ENCODE measurements at places on chromosomes 3 and 15.

DNA sequence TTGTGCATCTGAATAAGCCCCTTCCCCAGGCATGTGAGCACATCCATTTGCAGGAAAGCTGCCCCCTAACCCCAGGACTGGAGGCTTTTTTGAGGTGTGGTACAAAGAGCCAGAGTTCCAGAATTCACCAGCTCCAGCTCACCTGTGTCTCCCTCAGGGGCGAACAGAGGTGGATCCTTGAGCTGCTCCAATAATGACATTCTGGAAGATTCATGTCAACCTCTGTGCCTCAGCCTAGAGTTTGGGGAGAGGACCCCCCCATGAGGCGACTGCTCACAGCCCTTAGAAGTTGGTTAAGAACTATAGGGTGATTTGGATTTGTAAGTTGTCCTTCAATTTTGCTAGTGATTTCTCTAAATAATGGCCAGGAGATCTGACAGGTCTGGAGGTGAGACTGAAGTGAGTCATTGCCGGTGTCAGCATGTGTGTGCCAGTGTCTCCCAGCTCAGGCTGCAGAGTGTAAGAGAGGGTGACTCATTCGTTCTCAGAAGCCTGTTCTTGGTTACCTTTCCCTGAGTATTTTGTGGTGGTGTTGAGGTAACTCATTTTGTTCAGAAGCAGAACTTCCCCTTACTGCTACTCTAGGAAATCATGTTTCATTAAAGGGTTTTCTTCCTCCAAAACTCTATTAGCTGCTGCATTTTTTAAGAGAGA lies 136.9 kb upstream of the TOPAZ1 start:
- peak; percentile 17 for DNase-seq

DNA sequence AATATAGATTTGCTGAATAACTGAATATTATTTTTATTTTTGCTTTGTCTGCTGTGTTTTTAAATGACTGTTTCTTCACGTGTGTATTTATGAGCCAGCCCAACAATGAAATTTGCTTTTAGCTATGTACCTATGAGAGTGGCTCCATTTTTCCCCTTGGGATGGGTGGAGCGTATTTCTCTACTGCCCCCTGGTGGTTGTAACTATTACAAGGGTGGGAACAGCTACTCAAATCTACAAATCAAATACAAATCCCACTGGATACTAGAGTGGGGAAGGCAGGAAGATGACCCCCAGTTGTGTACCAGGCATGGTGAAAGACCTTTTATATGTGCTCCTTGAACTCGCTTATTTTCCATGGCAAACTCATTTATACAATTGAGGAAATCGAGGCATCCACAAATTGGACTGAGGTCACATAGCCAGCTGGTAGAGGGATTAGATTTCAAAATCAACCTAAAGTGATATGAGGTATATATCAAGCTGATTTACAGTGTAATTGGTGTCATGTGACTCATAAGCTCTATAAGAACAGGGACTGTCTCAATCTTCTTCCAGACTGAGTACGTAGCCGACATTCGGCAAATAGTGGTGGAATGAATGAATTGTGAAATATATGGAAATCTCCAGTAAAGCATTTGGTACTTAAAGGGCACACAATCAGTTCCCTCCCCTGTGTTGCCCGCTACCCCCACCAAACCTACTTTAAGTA lies 69.5 kb upstream of the VEPH1 start:
- DNase-seq: peak; percentile 74

DNA sequence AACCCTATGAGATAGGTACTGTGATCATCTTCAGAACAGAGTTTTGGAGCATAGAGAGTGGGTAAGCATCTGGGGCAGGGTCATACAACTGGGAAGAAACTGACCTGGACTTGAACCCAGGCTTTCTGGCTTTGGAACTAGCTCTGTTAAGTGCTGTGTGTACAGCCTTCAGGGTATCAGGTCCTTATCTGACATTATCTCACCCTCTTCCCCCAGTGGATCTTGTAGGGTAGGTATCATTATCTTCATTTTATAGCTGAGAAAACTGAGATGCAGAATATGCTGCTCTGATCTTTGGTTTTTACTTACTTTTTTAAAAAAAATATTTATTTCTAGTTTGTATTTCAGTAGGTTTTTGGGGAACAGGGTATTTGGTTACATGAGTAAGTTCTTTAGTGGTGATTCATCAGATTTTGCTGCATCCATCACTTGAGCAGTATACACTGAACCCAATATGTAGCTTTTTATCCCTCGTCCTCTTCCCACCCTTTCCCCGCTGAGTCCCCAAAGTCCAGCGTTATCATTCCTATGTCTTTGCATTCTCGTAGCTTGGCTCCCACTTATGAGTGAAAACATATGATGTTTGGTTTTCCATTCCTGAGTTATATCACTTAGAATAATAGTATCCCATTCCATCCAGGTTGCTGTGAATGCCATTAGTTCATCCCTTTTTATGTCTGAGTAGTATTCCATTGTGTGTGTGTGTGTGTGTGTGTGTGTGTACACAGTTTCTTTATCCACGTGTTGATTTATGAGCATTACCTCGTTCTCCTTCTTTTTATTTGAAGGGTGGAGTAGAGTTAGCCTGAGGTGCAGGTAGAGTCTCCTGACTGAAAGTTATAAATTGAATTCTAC lies 271.2 kb downstream of the PTPRG start:
- DNase-seq: no peak

DNA sequence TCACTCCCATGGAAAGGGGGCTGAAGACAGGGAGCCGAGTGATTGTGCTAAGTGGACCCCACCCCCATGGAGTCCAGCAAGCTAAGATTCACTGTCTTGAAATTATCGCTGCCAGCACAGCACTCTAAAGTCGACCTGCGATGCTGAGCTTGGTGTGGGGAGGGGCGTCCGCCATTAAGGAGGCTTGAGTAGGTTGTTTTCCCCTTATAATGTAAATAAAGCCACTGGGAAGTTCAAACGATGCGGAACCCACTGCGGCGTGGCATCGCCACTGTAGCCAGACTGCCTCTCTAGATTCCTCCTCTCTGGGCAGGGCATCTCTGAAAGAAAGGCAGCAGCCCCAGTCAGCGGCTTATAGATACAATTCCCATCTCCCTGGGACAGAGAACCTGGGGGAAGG lies 10.9 kb upstream of the SRGAP3 start:
- DNase-seq: no peak

DNA sequence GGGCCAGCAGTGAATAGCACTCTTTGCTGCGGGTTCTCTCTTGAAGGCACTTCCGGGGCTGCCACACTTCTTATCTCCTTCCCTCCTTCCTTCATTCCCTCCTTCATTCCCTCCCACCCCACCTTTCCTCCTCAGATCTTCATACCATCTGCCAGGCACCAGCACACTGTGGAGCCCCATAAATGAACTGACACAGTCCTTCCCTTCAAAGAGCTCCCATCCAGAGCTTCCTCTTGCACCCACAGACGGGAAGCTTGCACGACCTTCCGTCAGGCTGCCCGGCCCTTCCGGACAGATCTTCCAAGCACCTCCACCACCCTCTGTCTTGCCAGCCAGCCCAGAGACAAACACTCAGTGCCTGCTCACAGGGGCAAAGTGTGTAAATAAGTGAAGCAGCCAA lies 65.4 kb upstream of the HERC1 start:
- no peak for DNase-seq

GRCh38 chr15:31267161-31268107 lies 59.2 kb upstream of the KLF13 start:
- no peak for DNase-seq

GRCh38 chr3:126679831-126680666 lies 24.0 kb upstream of the CHCHD6 start:
- DNase-seq: no peak

GRCh38 chr3:197431346-197431910 lies 124.3 kb downstream of the BDH1 start:
- no peak for DNase-seq

DNA sequence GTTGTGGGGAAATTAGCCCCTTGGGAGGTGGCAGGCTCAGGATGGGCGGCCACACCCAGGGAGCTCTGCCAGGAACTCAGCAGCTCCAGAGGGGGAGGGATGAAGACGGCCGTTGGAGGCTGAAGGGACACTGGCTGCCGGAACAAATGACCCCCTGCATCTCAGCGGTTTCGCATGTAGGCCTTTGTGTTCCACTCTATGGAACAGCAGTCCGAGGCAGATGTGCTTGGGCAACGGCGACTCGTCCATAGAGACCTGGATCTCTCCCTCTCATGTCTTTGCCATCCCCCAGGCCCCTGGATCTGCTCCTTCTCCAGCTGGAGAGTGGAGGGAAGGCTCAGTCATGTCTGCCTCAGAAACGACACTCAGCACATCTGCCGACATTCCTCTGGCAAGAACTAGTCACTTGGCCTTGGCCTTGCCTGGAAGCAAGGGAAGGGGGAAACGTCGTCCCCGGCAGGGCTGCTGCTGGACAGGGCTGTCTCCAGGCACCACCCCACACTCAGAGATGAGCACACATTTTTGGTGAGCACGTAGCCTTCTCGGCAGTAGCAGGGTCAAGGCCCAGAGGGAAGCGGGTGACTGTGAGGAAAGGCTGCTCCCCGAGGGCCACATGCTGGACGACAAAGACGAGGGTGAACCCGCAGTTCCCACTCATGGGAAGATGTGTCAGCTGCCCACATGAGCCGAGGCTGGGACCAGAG lies 83.8 kb downstream of the ASB7 start:
- DNase-seq: no peak

DNA sequence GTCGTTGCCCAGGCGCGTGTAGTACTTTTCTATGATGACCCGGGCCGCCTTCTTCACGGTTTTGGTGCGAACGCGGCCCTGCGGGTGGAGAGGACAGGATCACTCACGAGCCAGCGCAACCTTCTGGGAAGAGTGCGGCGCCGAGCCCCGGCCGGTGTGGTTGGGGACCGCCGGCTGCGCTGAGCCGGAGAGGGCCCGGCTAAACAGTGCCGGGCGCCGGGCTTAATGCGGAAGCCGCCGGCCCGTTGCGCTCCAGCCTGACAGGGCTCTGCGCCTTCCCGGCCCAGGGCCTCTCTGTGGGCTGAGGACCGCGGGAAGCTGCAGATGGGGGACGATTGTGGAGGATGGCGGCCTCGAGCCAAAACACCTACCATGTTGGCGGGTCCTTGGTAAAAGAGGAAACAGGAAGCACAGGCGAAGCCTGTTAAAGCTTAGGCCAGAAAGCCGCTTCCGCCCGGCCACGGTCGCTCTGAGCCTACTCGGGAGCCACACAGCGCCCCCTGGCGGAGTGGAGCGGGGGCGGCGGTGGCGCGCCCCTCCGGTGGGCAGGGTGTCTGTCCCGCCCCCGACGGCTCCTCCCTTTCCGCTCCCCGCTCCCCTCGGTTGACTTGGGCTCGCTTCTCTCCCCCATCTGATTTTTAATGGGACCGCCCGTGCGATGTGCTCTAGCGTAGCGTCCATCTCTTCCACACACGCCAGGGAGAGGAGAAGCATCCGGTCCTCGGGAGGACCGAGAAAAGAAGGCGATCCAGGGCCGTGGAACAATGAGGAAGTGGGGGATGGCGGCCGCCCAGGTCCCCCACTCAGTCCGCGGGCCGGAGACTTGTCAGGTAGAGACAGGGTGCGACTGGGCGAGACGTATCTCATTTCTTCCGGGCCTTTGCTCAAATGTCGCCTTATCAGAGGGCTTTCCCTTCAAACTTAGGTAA lies at the start of gene RPS17:
RPS17 (minus strand) TSS at position 403 of the 929 bp plus-strand sequence; CDS start at position 374, 29 bp downstream.
- DNase-seq: peak; percentile 78

DNA sequence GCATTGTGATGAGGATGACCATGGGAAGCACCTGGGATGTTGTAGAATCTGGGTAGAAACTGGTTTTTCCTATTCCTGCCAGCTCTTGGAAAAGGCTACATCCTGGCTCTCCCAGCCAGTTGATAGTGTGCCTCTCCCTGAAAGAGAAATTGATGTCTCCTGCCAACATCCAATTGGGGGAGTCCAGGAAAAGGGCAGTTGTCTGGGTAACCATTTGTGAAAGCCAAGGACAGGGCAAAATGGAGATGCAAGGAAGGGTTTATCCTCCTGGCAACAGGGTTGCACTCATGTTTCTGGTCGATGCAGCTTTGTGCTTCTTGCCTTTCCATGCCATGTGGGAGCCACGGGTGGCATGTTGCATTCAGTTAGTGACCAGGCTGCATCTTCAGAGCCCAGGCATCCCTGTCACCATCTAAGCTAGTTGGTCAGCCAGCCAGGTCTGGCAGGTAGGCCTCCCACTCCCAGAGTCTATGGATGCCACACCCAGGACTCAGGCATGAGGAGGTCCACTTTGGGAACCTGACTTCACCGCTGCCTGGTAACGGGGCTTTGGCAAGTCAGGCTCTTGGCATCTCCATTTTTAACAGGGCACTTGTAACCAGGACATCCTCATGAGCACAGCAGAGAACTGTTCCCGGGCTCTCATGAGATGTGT lies 153.5 kb downstream of the DNAJB8 start:
- DNase-seq: no peak

DNA sequence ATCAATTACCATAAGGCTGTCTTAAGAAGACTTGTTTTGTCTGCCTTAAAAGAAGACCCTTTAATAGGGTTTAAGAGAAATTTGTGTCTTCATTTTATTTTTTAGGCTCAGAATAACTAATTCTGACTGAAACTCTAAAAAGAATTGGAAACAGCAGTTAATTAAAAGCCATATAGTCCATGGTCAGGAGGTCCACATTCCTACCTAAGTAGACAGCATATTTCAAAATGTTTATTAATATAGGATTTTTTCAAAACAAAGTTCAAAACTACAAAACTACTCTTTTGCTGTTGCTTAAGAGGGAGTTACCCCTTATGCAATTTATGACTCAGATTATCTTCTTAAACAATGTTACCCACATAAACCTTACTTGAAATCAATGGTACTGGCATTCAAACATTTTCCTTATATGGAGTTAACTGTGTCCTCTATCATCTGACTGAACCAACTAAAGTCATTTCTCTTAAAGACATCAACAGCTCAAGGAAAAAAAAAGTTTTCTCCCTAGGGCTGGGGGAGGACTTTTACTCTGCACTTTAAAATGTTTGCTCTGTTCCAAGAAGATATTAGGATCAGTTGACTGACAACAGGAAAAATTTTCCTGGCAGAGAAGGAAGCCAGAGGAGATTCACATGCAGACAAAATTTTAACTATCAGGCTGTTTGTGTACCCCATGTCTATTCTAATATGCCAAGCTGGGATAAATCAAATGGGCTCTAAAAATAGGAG lies 56.8 kb upstream of the NANOGP8 start:
- peak; percentile 72 for DNase-seq

DNA sequence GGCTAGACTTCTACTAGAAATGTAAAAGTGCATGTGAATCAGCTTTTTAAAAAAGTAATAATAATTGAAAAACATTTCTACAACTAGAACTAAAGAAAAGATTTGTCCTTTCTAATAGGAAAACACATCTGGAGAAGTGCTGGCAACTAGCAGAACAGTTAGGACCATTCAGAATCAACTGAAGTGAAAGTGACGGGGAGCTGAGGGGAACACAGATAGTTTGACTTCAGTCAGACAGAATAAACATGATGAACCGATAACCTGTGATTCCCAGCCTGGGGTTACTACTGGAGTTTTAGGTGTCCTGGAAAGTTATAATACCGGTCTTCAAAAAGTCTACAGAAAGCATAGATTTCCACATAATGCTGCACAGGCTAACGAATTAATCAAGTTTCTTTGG lies 28.1 kb downstream of the OPA1 start:
- DNase-seq: no peak

GRCh38 chr3:39011191-39011736 lies 40.5 kb downstream of the SCN11A start:
- DNase-seq: no peak

DNA sequence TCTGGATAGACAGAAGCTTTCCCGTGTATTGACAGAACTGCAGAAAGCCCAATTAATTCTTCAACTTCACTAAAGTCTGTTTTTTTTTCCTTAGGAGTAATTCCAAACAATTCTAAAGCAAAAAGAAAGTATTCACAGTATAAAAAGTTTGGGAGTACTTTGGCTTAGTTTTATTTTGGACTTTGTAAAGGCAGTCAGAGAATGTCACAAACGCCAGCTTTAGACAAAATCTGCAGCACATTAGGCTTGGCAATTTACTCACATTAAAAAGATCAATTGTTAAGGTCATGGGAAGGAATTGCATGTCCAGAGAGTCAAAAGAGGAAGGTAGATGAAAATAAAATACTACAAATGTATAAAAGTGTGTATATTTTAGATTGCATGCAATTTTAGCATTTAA lies 47.5 kb upstream of the GBE1 start:
- DNase-seq: no peak
